ENCODE measurements at places on chromosomes 11 and 22. TPM values are rescaled to one million over a fixed set of nuclear protein-coding genes. Genes with fewer than 3 reads are reported as not detected.

DNA sequence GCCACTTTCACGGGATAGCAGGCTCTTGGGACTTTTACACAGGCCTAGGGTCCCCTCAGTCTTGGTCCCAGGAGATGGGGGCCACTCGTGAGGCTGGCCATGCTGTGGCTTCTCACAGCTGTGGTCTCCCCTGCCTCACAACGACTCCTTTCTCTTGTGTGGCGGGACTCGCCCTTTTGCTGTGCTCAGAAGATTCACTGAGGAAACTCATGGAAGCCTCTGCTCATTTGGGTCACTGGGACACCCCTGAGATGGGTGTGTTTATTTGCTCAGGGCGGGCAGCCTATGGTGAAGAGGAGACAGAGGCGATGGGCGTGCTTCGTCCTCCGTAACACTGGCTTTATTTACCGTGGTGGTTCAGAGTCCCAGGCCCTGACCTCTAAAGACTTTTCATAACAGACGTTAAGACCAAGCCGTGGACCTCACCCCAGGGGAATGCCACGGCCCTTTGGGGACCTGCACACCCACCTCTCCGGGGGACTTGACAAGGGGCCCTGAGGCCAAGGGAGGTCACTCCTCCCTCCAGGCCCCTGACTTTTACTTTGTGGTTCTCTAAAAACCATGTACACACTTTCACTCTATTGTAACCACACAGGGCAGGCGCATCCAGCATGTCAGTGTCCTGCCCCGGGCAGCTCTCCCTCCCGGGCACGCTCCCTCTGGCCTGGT, 15.5 kb downstream of the TEF start:
- ATAC-seq: no peak

APOBEC3B gene
- 9.2 TPM for total RNA-seq

- ATAC-seq: no peak
These were observed 926 bp downstream of the PRR5L start for GRCh38 chr11:36296884-36297543.

- ATAC-seq: no peak
These were observed 56.6 kb upstream of the PRDM11 start for GRCh38 chr11:45089676-45090499.

GRCh38 chr11:20353829-20354434, 9.6 kb upstream of the HTATIP2 start:
- peak; percentile 60 for ATAC-seq

GRCh38 chr22:38709306-38709705, 3.6 kb downstream of the GTPBP1 start:
- no peak for ATAC-seq

TSSK2 gene
- not detected for total RNA-seq

DNA sequence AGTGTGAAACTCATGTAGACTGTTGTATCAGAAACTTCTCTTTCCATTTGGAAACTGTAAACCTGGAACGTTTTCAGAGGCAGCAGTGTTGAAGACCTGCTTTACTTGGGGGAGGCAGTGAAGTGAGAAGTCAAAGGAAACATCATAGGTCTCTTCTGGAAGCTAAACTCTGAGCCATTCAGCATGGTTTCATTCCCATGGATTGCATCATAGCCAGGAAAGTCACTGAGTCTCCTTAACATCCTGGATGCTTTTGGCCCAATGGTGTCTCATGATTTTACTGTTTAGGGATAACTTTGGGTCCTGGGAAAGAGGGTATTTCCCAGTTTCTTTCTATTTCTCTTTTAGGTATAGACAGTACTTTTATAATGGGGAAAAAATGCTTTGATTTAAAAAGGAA, 153.2 kb upstream of the E2F8 start:
- no peak for ATAC-seq

PKP3 gene
- not detected for total RNA-seq

NPTXR gene
- total RNA-seq: 0.77 TPM

DNA sequence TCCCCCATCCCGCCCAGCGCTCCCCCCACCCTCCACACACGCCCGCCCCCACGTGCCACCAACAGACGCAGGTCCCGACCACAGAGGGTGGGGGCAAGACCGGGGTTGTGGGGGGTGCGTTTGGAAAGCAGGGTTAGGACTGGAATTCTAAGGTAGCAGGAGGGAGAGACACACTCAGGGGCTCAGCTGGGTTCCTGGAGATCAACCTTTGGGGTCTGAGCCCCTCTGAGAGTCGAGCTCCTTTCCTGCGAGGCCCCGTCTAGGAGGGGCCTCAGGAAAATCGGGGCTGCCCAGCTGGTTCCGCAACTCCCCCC, 429 bp downstream of the PGGHG start:
- no peak for ATAC-seq

- ATAC-seq: no peak
These were observed 39.7 kb downstream of the MPPED1 start for GRCh38 chr22:43451371-43452050.

DCDC1 gene
- total RNA-seq: 0.26 TPM

DNA sequence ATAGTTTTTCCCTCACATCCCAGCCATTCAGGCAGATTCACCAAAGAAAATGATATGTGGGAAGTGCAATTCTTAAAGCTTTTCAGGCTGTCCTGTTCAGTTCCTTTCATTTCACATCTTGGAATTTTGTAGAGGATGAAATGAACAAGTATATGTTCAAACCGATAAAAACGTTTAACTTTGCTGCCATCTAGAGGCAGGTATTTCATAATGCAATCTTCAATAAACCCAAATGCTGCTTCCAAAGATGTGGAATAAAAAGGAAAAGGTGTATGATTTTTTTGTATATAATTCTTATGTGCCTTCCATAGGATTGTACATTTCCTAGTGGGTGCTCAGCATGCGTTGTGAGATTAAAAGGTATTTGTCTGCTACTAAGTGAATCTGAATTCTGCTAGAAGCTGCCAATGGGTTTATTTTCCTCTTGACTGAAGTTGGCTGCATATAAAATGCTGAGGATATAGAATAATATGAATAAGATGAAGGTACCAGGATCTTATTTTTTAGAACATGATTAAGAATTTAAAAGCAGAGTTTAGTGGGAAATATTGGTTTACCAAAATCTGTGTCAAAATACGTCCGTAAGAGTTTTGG, 199.3 kb downstream of the PGR start:
- no peak for ATAC-seq

GRCh38 chr11:117879516-117880480, 3.3 kb upstream of the FXYD6 start:
- ATAC-seq: no peak

RIMBP3B gene
- total RNA-seq: 0.39 TPM

DNA sequence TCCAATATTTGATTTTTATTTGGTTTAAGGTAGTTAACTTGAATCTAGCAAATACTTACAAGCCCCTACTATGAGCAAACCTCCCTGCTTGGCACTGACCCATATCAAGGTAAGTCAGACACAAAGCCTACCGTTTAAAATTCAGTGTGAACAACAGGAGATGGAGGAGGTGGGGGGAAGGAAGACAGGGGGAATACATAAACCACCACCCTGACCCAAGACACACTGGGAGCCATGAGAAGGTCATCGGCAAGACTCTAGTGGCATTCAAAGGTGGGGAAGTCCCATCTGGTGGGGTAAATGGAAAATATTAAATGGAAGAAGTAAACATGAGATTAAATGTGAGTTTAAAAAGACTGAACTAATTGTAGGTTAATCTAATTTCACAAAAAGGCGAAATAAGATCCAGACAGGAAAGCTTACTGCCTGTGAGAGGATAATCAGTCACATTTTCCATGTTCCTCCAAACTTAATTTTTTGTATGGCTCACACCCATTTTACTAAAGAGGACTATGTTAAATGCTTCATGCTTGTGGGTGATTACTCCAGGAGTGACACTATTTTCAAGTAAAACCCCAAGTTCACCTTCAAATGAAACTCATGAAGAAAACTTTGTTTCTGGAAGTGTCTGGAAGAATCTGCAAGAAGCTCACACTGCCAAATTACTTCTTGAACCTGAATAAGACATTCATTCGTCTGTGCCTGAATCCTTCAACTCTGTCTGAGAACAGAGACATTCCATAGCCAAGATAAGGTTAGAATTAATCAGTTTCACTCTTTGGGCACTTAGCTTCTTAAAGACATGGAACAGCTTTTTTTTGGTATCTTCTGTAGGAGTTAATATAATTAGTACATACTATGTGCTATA, 51.7 kb downstream of the PITPNB start:
- peak; percentile 76 for ATAC-seq

GRCh38 chr11:12902791-12903486, 106.2 kb upstream of the RASSF10 start:
- no peak for ATAC-seq

DNA sequence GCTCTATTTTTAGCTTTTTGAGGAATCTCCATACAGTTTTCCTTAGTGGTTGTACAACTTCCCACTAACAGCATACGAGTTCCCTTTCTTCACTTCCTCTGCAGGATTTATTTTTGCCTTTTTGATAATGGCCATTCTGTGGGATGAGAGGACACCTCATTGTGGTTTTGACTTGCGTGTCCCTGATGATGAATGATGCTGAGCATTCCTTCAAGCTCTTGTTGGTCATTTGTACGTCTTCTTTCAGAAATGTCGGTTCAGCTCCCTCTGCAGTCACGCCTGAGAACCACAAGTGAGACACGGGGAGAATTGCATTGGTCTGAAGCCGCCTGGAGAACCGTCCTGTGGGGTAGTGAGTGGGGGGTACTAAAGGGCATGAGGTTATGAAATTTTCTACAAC, 2.0 kb upstream of the KRTAP5-10 start:
- ATAC-seq: peak; percentile 57

GRCh38 chr11:3111466-3111865, 53.6 kb downstream of the OSBPL5 start:
- ATAC-seq: no peak

BAIAP2L2 gene
- total RNA-seq: 2.1 TPM

- ATAC-seq: no peak
These were observed 21.2 kb downstream of the POLD4 start for GRCh38 chr11:67332081-67332691.

- ATAC-seq: no peak
These were observed 20.8 kb downstream of the MMP13 start for GRCh38 chr11:102934735-102935134.

PRG3 gene
- total RNA-seq: not detected

DNA sequence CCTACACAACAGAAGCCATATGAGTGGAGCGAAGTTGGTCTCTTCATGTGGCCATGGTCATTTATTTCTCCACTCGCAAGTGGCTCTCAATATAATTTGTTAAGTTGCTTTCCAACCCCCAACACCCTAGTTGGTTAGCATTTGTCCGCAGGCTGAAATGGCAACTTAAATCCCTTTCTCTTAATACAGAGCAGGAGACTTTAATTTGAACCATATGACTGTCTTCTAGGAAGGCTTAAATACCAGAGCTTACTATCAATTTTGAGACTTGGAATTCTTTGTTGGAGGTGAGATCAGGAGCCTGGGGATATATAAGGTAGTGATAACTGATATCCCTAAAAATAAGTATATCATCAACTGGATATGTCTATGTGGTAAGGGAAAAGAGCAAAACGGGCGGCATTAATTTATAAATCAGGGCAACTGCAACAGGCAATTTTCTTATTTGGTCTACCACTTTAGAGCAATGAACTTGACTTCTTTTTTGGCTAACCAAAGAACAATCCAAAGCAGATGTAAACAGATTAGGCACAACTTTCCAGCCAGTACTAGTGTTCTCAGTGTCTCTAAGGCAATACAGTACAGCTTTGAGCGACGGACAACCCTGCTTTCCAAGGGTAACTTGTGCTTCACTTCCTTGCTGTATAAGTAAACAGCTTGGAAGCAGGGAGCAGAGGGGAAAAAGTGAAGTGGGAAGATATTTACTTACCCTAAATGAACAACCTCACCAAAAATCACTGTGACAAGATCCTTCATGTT, 74.7 kb upstream of the APOA1 start:
- no peak for ATAC-seq

CRACR2B gene
- total RNA-seq: 1.9 TPM

- ATAC-seq: no peak
These were observed 7.2 kb downstream of the ATG16L2 start for GRCh38 chr11:72821221-72821919.

DNA sequence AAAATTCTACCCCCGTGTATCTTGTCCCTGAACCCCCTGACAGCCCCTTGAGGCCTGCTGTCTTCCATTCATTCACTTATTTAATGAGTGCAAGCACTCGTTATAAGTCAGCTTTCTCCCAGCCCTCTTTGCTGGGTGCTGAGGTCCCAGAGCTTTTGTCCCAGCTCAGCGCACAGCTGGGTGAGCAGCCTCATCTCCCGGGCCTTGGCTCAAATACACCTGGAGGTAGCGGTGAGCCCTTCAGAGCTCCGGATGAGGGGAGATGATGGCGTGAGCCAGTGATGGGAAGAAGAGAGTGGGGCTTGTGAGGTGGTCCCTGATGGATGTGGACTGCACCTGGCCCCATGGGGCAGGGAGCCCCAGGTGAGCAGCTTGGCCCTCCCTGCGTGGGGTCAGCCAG, 18.1 kb upstream of the ARHGAP8 start:
- ATAC-seq: no peak

CALCA gene
- not detected for total RNA-seq

GRCh38 chr11:35334385-35335090, 84.8 kb downstream of the SLC1A2 start:
- no peak for ATAC-seq

GRCh38 chr11:131656179-131656838, 285.9 kb downstream of the NTM start:
- no peak for ATAC-seq

CTSD gene
- 59.1 TPM for total RNA-seq

- ATAC-seq: no peak
These were observed 3.4 kb downstream of the TENM4 start for GRCh38 chr11:79437278-79437980.

TRIM64 gene
- not detected for total RNA-seq

- no peak for ATAC-seq
These were observed 27.5 kb downstream of the FBXO7 start for GRCh38 chr22:32501836-32502752.

SLC6A5 gene
- total RNA-seq: not detected

DNA sequence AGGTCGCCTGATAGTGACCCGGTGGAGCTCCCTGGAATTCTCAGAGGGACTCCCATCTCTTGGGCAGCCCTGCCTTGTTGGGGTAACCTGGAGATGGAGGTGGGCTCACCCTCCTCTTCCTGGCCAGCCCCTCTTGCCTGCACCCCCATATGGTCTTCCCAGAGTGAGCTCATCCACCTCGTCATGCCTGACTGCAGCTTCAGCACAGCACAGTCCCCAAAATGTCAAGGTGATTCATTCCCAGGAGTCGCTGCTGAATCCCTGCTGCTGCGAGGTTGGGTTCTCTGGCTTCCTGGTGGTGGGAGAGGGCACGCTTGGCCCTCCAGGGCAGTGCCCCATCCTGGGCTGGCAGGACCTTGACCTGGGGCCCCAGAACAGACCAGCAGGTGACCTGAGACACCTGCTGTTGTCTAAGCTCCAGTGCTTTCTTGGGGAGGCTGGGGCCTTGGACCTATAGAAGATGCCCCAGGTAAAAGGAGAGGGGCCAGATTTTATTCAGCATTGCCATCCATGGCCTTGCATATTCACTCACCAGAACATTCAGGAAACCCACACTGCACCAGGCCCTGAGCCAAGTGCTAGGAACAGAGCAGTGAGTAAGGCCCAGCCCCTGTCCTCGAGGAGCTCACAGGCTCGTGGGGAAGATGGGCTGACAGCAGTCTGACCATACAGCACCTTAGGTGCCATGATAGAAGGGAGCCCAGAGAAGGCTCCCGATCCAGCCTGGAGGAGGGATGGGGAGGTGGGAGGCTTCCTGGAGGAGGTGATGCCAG, 72.9 kb downstream of the CACNA1I start:
- no peak for ATAC-seq

- no peak for ATAC-seq
These were observed 6.8 kb downstream of the TOM1 start for GRCh38 chr22:35306350-35306967.

GRCh38 chr11:86230179-86230804, 14.3 kb upstream of the EED start:
- no peak for ATAC-seq

Measured in activated T-helper 17 cell treated with anti-CD3 and anti-CD28 coated beads, Interleukin-2, amount 50 U/mL, for 72 hours (primary cell).